ENCODE measurements at places on chromosomes 7 and 10.
A peak's percentile ranks its signal among the peaks of the same experiment; 100 is the strongest.

- DNase-seq, result no peak
These were observed 216.9 kb downstream of the GLI3 start for GRCh38 chr7:42020061-42020460.

GRCh38 chr10:106053061-106053460 lies 1111.4 kb downstream of the SORCS1 start:
- DNase-seq, result no peak

DNA sequence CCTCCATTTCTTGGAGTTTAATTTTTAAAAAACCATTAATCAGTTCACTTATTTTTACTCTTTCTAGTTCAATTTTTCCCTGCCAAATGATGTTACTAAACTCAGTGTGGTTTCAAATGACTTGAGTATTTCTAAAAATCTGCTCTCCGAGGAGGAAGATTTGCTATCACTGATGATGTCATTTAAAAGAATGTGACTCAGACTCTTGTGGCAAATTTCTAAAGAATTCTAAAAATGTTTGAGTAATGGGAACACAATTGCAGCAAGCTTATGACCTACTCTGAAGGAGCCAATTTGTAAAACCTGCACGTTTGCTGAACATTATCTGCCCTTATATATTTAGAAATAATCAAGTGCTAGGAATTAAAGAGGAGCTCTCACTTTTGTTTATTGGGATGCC lies 88.6 kb downstream of the SPAG6 start:
- DNase-seq, result no peak

DNA sequence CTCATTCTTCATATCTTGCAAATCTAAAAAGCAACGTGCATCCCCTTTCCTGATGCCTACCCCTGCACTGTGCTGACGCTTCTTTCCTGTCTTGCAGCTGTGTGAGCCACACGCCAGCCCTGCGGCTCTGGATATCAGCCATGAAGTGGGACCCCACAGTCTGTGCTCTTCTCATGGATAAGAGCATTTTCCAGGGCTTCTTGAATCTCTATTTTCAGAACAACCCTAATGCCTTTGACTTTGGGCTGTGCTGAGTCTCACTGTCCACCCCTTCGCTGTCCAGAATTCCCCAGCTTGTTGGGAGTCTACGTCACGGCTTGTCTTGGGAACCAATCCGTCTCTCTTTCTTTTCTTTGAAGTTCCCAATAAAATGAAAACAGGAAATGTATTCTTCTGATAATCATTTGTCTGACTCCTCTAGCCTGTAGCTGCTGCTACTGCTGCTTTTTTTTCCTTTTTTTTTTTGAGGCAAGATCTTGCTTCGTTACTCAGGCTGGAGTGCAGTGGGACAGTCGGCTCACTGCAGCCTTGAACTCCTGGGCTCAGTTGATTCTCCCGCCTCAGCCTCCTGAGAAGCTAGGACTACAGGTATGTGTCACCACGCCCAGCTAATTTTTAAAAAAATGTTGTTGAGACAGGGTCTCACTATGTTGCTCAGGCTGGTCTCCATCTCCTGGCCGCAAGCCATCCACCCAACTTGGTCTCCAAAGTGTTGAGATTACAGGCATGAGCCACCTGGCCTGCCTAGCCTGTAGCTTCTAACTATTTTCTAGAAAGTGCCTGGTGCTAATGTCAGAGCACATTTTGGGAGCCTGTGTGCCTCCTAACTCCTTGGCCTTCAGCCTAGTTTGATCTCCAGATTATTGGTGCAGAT lies 30.3 kb downstream of the GSTO2 start:
- no peak for DNase-seq

GRCh38 chr10:72058989-72059842 lies 29.1 kb downstream of the SPOCK2 start:
- peak; percentile 74 for DNase-seq

GRCh38 chr7:101241015-101241363 lies 3.4 kb upstream of the CLDN15 start:
- no peak for DNase-seq

All from activated CD8-positive, alpha-beta memory T cell treated with anti-CD3 and anti-CD28 coated beads, Interleukin-2, amount 50 U/mL, for 4 hours (primary cell).